Activated T-helper 9 cell treated with anti-CD3 and anti-CD28 coated beads, Interleukin-2, amount 50 U/mL, for 16 hours (primary cell): ENCODE measurements at places on chromosomes 5 and 9.

- no peak for DNase-seq
Observed at GRCh38 chr9:91886414-91887076, 63.5 kb downstream of the ROR2 start.

- DNase-seq, result no peak
Observed at GRCh38 chr9:79264041-79264440, 307.7 kb upstream of the TLE4 start.

DNA sequence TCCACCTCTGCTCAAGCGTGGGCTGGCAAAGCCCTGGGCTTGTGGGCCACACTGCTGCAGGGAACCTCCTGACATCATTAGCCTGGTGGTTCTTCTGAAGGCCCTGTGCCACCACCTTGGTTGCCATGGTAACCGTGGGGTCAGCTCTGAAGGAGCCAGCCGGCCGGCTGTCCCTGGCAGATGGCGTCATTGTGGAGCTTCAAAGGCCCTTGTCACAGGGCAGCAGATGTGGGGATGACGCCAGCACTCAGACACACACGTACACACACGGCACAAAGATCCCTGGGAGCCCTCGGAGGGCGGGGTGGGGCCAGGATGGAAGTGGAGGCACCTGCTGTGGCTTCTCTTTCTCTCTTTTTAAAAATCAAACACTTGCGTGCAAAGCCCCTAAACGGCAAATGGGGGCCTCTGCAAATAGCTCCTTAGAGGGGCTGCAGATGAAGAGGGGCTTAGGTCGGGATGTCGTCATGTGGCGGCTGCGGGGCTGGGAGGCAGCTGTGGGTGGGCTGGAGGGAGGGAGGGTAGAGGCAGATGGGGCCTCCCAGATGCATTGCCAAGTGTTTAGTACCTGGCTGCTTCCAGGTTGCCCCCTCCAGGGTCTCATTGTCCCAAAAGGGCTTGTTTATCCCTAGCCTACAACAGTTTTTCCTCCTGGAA, 19.5 kb upstream of the RPL26L1 start:
- DNase-seq, result no peak

GRCh38 chr9:90773617-90774016, 28.0 kb upstream of the SYK start:
- no peak for DNase-seq

DNA sequence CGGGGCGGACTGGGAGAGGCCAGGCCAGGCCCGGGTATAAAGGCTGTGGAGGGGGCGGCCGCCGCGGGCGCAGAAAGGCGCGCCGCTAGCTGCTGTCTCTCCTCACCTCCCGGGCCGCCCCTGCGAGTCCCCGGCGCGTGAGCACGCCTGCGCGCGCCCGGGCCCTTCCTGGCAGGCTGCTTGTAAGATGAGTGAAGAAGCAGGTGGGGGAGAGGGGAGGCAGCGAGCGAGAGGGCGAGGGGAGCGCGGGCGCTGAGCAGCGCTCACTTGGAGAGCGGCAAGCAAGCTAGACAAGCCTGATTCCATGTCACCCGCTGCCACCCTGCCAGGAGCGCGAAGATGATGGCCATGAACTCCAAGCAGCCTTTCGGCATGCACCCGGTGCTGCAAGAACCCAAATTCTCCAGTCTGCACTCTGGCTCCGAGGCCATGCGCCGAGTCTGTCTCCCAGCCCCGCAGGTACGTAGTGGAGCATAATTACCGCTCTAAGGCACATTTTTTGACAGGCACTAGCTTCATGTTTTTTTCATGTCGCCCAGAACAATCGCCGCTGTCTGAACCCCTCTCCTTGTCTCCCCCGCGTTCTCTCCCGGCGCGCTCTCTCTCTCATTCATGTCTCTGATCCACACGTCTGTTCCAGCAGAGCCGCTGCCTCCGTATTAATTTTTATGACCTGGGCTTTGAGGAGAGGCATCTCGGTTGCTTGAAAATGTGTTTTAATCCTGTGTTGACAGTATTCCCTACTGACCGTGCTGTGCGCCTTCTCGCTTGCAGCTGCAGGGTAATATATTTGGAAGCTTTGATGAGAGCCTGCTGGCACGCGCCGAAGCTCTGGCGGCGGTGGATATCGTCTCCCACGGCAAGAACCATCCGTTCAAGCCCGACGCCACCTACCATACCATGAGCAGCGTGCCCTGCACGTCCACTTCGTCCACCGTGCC, at the start of gene POU4F3:
Gene POU4F3 (plus strand): TSS at position 66 of the 941 bp plus-strand sequence. CDS start 274 bp downstream, at position 340.
- DNase-seq, result no peak

- DNase-seq, result no peak
Observed at GRCh38 chr5:91651704-91652103, 268.6 kb upstream of the ARRDC3 start.

GRCh38 chr5:159911349-159911748, 4.9 kb upstream of the ADRA1B start:
- DNase-seq, result no peak

GRCh38 chr9:68581696-68582095, 41.0 kb upstream of the TMEM252 start:
- no peak for DNase-seq

- no peak for DNase-seq
Observed at GRCh38 chr9:107597743-107598217, 108.2 kb upstream of the KLF4 start.

DNA sequence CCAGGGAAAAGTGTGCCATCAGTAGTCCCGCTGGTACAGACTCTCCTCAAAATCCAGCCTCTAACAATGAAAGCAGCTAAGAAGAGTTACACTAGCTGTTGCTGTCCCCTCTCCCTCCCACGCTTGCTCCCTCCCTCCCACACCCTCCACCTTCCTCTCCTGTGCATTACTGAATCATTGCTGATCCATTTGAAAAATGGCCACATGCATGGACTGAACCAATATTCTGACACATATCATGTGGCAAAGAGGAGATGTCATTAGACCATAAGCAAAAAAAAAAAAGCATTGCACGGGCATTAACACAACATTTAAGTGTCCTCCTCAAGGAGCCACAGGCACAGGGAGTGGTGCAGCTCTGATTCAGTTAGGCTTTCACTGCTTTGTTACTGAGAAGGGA, 37.9 kb downstream of the LHFPL2 start:
- DNase-seq, result no peak

DNA sequence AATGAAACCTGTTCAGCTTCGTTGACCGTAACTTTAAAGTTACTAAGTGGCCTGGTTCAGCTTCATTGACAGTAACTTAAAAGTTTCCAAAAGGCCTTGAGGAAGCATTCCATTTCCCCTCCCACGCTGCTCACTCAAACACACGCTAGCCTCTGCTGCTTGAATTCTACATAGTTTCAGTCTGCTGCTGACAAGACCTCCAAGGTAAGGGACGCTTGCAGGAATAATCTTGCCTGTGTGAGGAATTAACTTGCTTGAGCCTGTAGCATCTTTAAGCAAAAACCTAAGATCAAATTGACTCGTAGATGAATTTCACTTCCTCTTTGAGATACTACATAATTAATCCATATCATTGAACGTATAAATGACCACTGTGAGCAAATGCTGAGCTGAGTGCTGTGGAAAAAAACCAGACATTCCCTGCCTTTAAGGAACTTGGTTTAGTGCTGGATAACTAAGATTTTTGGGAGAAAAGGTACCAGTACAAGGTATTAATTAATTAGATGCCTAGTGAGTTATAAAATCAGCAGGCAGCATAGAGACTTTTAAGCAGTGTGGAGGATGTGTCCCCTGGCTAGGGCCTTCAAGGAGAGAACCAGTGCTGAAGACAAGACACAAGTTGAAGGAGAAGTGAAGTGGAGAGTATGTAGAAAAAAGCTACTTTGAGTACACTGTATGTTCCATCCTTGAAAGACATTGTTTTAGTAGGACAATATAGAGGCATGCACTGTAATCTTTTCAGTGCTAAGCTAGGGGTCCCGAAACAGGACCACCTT, 39.2 kb downstream of the GRAMD2B start:
- DNase-seq, result no peak

DNA sequence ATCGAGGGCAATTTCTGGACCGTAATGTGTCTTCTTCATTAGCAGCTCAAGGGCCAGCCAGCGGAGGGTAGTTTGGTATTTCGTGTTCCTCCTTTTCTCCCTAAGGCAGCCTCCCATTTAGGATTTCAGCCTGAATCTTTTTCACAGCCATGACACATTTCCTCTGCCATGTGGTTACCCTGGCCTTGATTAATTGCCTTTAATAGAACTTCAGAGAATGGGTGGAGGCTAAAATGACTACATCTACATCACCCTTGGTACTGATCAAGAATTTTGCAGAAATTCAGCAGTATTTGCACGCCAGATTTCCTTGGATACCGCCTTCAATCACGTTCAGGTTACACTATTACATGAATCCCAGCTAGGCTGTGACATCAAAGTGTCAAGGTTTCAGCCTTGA, 58.0 kb downstream of the ADAMTS16 start:
- DNase-seq, result no peak

DNA sequence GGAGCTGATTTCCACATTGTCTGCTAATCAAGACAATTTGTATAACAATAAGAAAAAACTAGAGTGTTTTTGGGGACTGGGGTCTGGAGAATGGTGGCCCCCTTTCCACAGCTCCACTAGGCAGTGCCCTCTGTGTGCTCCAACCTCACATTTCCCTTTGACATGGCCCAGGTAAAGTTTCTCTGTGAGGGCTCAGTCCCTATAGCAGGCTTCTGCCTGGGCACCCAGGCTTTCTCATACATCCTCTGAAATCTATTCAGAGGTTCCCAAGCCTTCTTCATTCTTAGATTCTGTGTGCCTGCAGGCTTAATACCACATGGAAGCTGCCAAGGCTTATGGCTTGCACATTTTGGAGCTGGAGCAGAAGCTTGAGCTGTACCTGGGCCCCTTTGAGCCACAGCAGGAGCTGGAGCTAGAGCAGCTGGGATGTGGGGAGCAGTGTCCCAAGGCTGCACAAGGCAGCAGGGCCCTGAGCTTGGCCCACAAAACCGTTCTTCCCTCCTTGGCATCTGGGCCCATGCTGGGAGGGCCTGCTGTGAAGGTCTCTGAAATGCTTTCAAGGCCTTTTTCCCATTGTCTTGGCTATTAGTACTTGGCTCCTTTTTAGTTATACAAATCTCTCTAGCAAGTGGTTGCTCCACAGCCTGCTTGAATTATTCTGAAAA, 49.1 kb upstream of the VPS13A start:
- DNase-seq, result no peak

GRCh38 chr5:148393390-148393741, 9.6 kb downstream of the FBXO38 start:
- DNase-seq, result no peak

DNA sequence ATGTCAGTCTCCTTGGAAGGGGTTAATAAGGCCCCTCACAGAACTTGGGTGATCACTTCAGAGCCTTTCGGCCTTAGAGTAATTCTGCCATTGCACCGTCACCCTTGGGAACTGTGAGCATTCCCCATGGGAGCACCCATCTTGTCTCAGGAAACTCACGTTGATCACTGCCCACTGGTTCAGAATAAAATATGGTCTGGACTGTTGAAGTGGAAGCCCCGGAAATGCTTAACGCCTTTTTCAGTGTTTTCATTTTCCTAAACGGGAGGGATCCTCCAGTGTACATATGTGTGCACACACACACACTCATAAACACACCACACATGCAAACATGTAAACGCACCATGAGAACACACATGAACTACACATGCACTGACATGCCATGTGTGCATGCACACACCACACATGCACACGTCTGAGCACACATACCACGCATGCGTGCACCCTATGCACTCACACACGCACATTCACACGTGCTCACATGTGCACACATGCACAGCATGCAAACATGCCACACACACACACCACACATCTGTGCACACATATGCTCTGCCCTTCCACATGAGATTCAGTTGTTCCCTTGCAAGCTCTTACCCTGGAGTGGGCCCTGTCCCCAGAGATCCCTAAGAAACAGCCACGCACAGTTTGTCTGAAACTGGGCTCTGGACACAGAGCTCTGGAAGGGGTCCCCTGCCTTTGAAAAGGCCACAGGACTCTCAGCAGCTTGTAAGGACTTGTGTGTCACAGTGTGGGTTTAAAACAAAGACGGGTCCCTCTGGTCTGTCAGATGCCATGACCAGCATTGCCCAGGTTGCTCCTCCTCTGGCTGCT, 17.0 kb downstream of the MRPL36 start:
- DNase-seq, result no peak

- no peak for DNase-seq
Observed at GRCh38 chr9:81308404-81308803, 380.9 kb downstream of the TLE1 start.

GRCh38 chr9:137390553-137391410, 32.2 kb downstream of the EXD3 start:
- no peak for DNase-seq

DNA sequence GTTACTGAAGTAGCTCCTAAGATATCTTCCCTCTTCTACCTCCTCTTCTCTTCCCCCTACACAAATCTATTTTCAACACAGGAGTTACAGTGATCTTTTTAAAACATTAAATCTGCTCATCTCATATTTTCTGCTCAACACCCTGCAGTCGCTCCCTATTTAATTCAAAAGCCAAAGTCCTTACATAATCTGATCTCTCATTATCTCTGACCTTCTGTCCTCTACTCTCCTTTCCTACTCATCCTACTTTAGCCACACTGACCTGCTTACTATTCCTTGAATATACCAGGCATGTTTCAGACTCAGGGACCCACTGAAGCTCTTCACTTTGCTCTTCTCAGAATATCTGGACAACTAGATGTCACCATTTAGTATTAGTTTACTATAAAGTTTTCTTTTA, 87.9 kb downstream of the YTHDC2 start:
- no peak for DNase-seq

DNA sequence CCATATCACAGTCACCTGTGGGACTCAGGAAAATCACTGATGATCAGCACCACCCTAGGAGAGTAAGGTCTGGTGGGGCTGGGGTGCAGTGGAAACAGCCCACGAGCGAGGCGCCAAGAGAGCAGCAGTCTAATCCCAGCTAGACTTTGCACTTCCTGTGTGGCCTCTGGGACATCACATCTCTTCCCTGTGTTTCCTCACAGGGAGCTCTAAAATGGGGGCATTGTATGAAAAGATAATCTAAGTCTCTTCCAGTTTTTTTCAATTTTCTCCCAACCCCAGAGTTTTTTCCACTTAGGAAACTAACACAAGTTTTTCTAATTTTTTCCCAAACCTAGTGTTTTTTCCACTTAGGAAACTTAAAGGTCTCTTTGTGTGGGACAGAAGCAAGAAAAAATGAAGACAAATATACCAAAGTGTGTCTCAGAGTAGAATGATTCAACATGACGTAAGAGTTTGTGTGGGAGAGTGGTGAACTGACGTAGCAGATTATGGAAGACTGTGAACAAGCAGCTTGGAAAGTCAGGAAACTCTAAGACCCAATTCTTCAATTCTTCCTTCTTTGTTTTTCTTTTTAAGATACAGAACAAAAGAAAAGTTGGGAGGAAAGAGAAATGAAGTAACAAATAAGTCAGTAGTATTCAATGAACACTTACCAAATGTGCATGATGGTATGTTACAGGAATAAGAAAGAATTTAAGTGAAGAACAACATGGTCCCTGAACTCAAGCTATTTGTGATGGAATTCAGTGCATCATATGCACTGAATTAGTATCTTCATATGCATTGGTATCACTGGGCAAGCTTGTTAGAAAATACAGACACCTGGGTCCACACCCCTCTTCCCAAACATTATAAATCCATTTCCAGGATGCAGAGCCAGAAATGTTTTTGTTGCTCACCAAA, 51.3 kb downstream of the LHFPL2 start:
- DNase-seq, result no peak
